ENCODE measurements at places on chromosomes 3 and 15. TPM values are rescaled to one million over a fixed set of nuclear protein-coding genes. Genes with fewer than 3 reads are reported as not detected.

Gene TGM5
- 0.14 TPM for total RNA-seq

Gene FBXW12
- not detected for total RNA-seq

Gene PROS1
- 73.0 TPM for total RNA-seq

Gene TM6SF1
- total RNA-seq = 0.14 TPM

Gene REC114
- total RNA-seq = not detected

Gene GOLGA6L7
- not detected for total RNA-seq

Gene COX5A
- total RNA-seq = 129 TPM

Gene MKRN3
- total RNA-seq = 11.1 TPM

Gene RARRES1
- not detected for total RNA-seq

DNA sequence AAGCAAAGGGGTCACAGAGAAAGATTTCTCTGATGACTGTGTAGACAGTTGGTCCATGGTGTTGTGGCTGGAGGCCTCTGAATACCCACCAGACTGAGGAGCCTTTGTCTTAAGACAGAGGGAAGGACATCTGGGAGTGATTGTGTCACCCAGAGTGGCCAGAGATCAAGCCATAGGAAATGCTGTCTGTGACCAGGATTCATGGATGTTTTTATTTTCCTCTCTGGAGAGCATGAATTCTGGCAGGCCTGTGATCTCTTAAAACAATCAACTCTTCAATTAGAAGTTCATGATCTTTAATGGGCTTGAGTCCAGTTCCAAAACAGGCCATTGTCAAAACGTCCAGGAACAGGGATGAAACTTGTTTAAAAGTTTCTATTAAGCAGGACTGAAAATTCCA, 198.9 kb upstream of the CTDSPL start:
- DNase-seq = no peak

- DNase-seq = peak; percentile 91
These were observed 251.5 kb downstream of the CLSTN2 start for GRCh38 chr3:140186421-140186920.

DNA sequence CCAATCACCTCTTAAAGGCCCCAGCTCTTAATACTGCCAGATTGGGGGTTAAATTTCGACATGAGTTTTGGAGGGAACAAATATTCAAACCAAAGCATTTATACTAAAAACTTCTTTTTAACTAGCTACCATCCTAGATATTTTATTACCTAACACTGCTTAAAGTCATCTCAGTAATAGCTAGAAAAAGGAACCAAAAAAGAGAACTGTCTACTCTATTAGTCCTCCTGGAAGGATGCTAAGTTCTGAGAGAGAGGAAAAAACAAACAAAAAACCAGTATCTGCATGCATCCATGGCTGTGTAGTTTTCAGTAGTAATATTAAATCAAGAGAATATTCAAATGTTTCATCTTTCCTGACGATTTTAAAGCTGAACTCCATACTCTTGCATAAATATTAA, 5.8 kb downstream of the CPOX start:
- DNase-seq = no peak

DNA sequence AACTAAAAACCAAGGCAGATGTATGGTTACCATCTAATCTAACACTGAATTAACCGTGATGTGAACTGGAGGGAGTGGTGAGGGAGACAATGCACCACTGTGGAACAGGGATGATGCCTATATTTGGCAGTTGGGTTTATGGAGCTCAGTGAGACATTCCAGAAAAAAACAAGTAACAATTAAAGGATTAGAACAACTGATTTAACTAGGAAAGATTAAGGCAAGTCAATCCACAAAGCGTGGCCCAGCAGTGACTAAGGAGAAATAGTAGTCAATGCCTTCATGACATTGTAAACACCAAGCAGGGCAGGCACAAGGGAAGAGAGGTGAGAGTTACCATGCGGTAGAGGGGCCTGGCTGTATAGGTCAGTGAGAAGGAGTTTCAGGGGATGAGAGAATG, 38.1 kb downstream of the CHAC1 start:
- DNase-seq = no peak

GRCh38 chr15:51680321-51680720, 982 bp upstream of the SCG3 start:
- no peak for DNase-seq

GRCh38 chr3:129291236-129291886, 12.7 kb downstream of the HMCES start:
- DNase-seq = no peak

DNA sequence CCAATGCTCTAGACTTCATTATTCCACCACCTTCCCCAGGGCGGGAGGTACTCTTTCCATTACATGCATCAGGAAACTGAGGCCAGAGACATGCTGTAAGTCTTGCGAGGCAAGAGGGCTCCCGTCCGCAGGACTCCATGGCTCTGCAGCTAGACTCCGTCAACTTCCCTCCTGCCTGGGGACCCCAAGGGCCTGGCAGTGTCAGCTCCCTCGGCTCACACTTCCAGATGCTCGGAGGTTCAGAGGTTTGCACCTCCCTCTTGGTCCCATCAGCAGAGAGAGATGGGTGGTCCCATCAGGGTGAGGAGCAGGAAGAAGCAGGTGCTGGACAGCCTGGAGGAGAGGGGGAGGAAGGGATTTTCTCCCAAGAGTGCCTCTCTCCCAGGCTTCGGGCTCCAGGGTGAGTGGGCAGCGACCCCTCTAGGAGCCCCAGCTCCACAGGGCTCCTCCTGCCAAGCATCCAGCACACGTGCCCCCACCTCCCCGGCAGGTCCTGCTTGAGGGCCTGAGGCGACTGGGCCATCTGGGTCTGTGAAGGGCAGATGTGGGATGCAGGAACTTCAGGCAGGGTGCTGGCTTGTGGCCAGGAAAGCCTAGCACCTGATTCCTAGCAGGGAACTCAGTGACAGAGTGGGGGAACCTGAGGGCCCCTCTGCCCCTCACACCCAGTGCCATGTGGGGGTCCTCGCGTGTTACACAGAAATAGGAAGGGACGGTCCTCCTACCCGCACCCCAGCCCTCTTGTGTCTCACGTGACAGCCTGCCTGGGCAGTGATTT, 9.3 kb downstream of the PAK6 start:
- DNase-seq = no peak

DNA sequence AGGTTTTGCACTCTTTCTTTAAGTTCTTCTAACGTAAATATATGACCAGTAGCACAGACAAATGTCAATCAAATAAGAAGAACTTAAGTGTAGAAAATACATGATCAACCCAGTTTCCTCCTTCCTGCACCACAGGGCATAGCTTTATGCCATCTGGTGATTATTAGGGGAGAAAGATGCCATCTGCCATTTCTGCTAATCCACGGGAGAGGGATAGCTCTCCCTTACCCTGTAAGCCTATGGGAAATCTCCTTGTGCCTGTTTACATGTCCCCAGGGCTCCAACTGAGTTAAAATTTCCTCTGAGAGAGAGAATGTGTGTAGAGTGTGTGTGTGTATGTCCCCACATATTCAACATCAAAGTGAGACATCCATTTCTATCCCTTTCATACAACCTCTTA, 135.9 kb downstream of the RSL24D1 start:
- no peak for DNase-seq

- DNase-seq = no peak
These were observed 299.5 kb downstream of the CADM2 start for GRCh38 chr3:85258326-85258725.

GRCh38 chr15:29622637-29623036, 199.6 kb downstream of the TJP1 start:
- no peak for DNase-seq

DNA sequence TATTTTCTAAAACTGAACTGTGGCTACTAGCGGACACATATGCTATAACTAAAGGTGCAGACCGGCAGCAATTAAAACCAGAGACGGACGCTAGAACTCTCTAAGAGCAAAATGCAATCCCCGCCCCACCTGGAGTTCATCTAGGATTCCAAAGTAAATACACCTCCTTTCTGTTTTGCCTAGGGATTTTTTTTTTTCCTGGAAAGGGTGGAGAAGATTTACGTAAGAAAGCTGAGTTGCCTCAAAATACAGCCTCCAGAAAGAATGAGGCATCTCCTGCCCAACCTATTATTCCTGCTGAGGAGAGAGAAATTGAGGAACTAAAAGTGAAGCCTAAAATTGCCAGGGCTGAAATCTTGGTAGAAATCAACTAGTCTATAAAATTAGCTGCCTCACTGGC, 150.2 kb downstream of the TP63 start:
- DNase-seq = no peak

- no peak for DNase-seq
These were observed 65.8 kb downstream of the TFRC start for GRCh38 chr3:196016059-196016458.

DNA sequence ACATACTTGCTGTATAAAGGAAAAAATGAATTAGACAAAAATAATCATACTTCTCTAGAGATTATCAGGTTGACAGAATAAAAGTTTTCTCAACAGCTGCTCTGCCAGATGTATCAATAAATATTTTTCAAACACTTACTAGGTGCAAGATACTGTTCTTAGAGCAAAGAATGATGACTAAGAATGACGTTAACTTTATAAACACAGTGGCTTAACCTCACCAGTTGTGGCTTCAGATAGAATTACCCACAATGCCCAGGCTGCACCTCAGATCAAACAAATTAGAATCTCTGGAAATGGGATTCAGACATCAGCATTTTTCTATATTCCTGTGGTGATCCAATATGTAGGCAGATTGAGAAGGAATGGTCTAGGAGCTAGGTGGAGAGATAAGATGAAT, 422.4 kb upstream of the ATP11B start:
- peak; percentile 66 for DNase-seq
